MM.1S (cell line): ENCODE measurements at places on chromosomes 2 and 18.

DNA sequence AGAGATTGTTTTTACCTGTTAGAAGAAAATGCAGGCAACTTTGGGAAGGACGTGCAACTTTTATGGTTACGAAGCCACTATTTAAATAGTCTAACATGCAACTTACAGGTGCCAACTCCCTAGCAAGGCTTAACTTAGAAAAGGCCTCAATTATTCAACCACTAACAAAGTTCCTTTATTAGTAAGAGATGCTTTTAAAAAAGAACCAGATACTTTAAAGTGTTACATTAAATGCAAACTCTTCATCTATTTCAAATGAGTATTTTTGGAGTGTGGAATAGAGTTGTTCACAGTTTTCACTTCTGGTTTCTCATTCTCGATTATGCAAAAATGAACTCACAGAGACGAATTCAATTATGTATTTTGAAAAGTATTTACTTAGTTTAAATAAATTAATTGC, 51.7 kb downstream of the PELI1 start:
- no peak overlapping the region for H3K4me3 ChIP-seq
- no peak for DNase-seq
- no peak overlapping the region for H3K27ac ChIP-seq

DNA sequence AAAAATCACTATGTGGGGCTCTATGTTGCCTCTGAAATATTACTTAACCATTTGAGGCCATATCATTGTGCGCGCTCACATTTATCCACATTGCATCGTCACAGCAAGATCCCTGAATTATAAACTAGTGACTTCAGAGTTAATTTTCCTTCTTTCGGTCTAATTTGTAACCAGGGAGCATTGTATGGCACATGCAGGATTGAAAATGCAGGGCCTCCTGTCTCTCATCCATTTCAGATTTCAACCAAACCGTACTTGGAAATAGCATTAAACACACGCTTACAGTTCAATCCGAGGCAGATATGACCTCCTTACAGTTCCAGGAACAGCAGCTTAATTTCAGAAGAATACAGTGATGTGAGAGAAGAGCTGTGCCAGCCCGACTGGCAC, 532 bp downstream of the MYOM1 start:
- DNase-seq, result no peak
- H3K27me3 ChIP-seq, result no peaks in the 10 kb centered on the region
- no peak overlapping the region for H3K4me3 ChIP-seq
- H3K36me3 ChIP-seq, result no peaks in the 10 kb centered on the region
- H3K27ac ChIP-seq, result no peak overlapping the region

DNA sequence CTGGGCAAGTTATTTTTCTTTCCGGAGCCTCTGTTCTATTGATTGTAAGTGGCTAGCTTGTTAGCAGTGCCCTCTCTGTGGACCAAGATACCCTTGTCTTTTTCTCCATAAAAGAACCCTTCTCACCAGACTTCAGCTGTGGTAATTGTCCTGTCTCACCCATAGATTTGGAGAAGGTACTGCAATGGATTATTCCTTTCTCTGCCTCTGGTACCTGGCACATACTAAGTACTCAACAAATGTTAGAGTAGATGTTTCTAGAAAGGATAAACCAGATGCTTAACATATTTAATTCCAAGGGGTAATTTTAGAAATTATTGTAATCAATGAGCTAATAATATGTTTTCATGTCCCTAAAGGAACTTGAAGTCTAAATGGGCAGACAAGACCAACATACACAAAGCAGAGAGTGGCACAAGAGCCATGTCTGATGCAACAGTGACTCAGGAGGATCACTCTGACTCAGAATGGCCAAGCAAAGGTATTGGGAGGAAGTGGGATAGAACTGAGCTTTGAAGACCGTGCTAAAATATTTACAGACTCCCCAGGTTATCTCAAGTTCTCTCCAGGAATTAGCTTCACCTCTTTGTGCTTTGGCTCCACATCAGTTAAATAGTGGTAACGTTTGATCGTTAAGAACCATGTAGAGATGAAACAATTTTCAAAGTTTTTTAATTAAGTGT, 129.7 kb upstream of the OSR1 start:
- no peaks in the 10 kb centered on the region for H3K36me3 ChIP-seq
- no peak for DNase-seq
- no peak overlapping the region for H3K4me3 ChIP-seq
- H3K4me1 ChIP-seq, result peaks cover 8% of the 10 kb centered on the region; the same call in 1 of the 2 replicates

- no peak for DNase-seq
- no peak overlapping the region for H3K27ac ChIP-seq
- H3K4me3 ChIP-seq, result peak overlapping the region; percentile 99
- peaks cover 10% of the 10 kb centered on the region; the same call in 1 of the 2 replicates for H3K4me1 ChIP-seq
- no peaks in the 10 kb centered on the region for H3K36me3 ChIP-seq
These were observed 1.2 kb downstream of the BMPR2 start for GRCh38 chr2:202377207-202377761.

- no peaks in the 10 kb centered on the region for H3K36me3 ChIP-seq
- H3K4me1 ChIP-seq, result no peaks in the 10 kb centered on the region
- no peaks in the 10 kb centered on the region for H3K27me3 ChIP-seq
- H3K4me3 ChIP-seq, result no peak overlapping the region
- DNase-seq, result peak; percentile 7
- no peak overlapping the region for H3K27ac ChIP-seq
These were observed 406.3 kb downstream of the CDH7 start for GRCh38 chr18:66156946-66157687.

DNA sequence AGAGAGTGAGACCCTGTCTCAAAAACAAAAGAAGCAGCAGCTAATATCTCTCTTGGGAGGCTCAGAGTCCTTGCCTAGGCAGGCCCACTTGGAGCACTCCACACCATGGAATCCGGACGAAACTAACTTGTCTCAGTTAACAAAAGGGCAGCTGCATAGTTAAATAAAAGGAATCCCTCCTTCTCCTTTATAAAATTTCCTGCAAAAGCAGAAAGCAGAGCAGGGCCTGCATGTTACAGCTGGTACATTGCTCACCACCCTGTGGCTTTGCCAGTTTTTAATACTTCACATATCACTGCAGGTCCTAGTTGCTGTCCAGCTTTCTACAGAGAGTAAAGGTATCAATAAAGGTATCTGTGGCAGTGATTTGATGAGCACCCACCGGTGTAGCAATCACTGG, 93.6 kb downstream of the ASAP2 start:
- DNase-seq, result no peak
- no peaks in the 10 kb centered on the region for H3K27me3 ChIP-seq
- H3K36me3 ChIP-seq, result no peaks in the 10 kb centered on the region
- no peak overlapping the region for H3K4me3 ChIP-seq
- H3K27ac ChIP-seq, result no peak overlapping the region
- H3K4me1 ChIP-seq, result no peaks in the 10 kb centered on the region

DNA sequence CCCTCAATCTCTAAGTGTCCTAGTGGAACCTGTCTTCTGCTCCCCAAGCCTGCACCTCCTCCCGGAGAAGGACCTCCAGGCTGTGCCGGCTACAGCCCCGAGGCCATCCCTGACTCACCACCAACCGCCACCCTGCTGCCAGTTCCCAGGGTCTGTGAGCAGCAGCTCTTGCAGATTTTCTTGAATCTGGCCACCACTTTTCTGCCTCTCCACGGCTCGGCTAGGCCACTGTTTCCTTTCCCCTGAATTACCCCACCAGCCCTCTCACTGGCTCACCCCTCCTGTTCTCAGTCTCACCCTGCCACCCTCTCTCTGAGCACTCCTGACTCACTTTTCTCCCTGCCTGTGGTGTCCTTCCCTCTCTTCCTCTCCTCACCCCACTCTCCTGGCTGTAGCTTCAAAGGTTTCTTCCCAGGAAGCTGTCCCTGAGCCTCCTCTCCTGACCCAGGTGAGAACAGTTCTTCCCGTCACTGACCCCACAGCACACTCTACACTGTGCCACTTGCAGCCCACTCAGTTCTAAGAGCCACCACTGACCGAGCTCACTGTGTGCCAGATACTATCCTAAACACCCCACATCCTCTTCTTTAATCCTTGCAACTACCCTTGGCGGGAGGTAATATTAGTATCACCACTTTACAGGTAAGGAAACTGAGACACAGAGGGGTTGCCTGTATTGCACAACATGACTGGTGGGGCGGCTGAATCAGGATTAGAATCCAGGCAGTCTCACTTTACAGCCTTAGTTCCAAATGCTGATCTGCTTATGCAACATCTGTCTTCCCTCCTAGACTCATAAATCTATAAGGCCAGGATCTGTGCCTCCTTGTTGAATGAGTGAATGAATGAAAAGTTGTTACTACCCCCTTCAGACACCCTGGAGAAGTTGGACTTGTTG, 111.6 kb downstream of the SMAD7 start:
- no peaks in the 10 kb centered on the region for H3K36me3 ChIP-seq
- H3K4me1 ChIP-seq, result peaks cover 15% of the 10 kb centered on the region
- H3K27me3 ChIP-seq, result no peaks in the 10 kb centered on the region
- no peak for DNase-seq
- no peak overlapping the region for H3K4me3 ChIP-seq

DNA sequence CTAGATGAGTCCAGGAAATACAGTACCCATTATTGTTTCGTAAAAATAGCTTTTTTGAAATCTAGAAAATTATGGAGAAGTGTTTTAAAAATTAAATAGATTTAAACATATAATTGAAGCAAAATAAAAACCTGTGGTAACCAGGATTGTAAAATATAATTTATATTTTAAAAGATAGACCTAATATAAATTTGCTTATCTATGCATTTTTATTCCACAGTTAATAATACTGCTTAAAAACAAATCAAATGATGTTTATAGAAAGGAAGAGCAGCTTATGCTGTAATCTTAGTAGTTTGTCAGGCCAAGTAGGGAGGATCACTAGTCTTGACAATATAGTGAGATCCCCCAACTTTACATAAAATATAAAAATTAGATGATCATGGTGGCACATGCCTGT, 388.9 kb upstream of the CNTNAP5 start:
- H3K4me3 ChIP-seq, result no peak overlapping the region
- H3K4me1 ChIP-seq, result no peaks in the 10 kb centered on the region
- no peaks in the 10 kb centered on the region for H3K27me3 ChIP-seq
- H3K27ac ChIP-seq, result no peak overlapping the region

DNA sequence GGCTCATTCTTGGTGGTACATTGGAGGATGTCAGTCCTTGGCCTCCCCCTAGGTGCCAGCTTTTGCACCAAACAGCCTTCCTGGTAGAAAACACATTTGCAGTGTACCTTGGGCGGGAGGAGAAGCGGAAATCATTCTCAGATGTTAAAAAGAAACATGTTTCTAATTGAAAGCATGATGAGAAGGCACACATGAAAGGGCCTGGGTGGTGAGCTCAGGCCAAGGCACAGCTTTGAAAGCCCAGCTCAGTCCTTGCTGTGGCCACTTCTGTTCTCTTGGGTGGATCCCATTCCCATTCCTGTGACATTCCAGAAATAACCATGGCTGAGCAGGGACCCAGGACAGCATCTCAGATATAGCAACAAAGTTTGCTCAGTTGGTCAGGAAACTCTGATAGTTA, 71.5 kb downstream of the LTBP1 start:
- H3K27me3 ChIP-seq, result no peaks in the 10 kb centered on the region
- no peaks in the 10 kb centered on the region for H3K4me1 ChIP-seq
- no peak overlapping the region for H3K27ac ChIP-seq
- H3K36me3 ChIP-seq, result no peaks in the 10 kb centered on the region

DNA sequence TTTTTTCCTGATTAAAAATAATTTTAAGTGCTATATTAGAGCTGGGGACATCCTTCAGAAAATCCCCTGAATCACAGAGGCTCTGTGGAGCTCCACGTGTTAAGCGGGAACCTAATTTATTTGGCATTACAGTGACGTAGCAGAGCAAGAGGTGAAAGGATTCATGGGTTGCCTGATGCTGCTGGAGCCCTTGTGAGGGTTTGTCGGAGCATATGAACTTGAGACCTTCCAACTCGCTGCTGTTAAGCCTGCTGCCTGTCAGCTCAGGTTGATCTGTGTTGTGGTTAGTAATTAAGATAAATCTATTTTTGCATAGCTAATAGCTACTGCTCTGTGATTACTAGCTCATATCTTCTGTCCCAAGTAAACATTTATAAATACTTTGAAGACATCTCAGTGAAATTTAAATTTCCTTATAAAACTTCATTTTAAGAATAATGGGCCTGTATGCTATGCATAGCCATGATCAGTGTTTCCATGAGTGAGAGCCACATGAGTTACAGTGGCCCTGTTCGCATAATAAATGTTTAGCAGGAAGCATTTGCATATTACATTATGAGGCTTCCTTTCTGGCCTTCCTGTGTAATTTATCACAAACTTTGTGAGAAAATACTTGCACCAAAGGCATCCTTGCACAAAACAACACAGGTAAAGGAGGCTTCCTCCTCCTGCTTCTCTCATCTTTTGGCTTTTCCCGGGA, 438.9 kb downstream of the PTPRM start:
- H3K4me1 ChIP-seq, result no peaks in the 10 kb centered on the region
- H3K36me3 ChIP-seq, result no peaks in the 10 kb centered on the region
- no peaks in the 10 kb centered on the region for H3K27me3 ChIP-seq

GRCh38 chr18:22552254-22552653, 134.5 kb upstream of the CTAGE1 start:
- H3K36me3 ChIP-seq, result no peaks in the 10 kb centered on the region
- no peak overlapping the region for H3K4me3 ChIP-seq
- no peaks in the 10 kb centered on the region for H3K27me3 ChIP-seq
- no peaks in the 10 kb centered on the region for H3K4me1 ChIP-seq
- no peak overlapping the region for H3K27ac ChIP-seq

DNA sequence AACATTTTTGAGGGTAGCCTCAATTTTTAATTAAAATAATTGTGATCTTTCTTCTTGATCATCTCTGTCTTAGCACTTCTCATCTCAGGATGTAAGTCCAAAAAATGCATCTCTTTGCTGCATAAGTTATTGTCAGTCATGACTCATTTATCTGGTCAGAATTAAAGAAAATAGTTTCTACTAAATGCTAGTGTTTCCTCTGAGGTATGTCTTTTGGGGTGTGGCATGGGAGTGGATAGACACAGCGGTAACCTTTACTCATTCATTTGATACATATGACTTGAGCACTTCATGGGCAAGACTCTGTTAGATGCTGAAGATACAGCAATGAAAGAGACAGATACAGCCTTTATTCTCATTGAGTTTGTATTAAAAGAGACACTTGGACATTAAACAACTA, 284.7 kb downstream of the IRS1 start:
- H3K27ac ChIP-seq, result no peak overlapping the region
- no peaks in the 10 kb centered on the region for H3K4me1 ChIP-seq
- H3K4me3 ChIP-seq, result no peak overlapping the region
- H3K36me3 ChIP-seq, result no peaks in the 10 kb centered on the region
- DNase-seq, result no peak
